ENCODE measurements at places on chromosomes 5 and 9.

DNA sequence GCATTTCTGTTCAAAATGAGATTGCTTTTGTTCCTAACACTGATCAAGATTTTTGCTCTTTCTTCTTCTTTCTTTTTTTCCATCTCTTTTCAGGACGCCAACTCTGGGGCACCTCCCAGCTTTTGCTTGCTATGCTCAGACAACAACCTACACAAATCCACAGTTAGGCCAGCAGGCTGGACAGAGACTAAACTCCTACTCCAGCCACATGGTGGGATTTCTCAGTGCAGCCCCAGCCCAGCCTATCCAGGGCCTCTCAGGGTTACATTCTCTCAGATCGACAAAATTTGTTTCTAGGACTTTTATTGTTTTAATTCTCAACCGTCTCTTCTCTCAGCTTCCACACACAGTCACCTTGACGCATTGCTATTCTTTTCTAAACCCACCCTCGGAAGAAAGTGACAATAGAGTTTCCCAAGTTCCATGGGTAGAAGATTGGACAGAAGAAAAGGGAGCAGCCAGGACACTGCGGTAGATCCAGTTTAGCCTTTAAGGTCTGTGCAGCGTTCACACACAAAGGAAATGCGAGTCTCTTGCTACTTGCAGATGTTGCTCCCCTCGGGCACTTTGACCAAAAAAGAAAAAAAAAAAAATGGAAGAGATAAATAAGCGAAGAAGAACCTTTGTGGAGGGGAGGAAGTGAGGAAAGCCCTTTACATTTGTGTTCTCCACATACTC, 588.6 kb upstream of the GRAMD2B start:
- DNase-seq: no peak

DNA sequence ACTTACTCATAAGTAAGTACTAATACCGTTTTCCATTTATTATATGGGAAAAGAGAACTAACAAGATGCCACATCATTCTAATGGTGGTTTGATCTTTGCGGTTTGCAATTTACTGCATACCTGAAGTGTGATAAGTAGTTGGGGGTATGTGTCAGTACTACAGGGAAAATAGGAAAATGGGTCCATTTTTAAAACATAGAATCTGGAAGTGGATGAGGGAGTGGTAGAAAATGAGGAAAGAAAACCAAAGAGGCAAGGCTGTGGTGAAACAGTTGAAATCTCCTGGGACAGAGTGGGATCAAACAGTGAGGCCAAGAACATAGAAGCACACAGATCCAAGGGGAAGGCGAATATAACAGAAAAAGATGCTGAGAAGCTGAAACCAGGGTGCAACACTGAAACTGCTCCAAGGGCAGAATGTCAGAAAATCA, 6.7 kb downstream of the ADAMTSL1 start:
- DNase-seq: no peak

DNA sequence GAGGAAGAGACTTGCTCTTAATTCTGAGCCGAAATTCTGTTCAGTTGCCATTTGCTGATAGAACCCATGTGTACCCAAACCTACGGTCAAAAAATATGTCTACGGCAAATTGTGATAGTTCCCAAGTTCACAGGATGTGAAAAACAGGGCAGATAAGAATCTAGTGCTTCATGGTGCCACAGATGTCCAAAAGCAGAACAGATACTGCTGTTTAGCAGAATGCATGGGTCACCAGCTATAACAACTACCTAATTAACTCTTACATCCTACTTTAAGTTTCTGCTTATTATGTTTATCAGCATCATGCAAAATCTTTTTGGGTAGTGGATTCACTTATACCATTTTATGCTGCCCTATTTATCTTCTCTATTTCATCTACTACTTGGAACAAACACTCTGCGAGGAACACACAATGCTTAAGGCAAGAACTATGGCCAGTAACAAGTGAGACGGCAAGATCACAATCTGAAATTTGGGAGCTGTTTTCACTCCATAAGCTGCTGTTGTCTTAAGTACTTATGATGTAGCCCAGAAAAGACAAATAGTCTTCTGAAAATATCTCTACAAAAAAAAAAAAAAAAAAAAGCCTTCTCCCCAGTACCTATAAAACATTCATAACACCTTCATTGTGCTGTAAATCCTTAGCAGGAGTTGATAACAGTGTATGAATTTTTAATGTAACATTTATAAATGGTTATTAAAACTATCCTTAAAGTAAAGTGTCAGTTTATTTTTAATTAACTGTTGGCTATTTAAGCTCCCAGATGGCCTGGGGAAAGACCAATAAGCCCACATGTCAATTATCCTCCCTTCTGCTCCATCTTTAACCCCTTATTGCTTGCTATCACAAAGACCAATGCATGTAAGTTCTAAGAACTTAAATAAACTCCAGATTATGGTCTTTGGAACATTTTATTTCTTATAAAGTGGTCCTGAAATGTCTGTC, 232.3 kb downstream of the TLR4 start:
- no peak for DNase-seq

DNA sequence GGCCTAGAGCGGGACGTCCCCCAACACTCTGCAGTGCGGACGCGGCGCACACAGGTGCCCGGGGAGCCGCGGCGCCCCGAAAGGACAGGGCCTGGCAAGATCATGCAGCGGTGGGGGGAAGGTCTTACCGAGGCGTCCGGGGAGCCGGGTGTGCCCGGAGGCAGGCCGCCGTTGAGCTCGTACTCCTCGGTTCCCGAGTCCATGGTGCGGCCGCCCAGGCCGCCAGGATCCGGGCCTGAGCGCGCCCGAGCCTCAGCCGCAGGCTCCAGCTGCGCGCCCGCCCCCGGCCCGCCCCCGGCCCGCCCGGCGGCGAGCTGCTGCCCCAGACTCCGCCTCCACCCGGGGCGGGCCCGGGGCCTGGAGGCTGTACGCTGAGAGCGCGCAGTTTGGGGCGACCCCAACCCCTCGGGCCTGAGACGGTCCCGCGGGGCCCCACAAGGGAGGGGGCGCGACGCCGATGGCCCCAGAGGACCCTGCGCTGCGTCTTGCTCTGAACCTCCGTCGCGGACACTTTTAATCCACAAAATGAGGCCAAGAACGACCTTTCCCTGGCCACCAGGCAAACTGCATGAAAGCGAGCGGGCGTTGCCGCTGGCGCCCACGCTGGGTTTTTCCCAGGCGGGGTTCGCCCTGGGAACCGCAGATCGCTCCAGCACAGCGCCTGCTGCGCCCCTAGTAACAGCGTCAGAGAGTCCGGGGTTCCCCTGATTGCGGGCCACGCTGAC, at the start of gene NINJ1:
Gene NINJ1, minus strand, starts transcription at position 237 of the 725 bp plus-strand sequence. Its CDS starts 34 bp downstream, at position 203.
- no peak for DNase-seq

GRCh38 chr5:116613445-116613844, 38.8 kb upstream of the SEMA6A start:
- no peak for DNase-seq

DNA sequence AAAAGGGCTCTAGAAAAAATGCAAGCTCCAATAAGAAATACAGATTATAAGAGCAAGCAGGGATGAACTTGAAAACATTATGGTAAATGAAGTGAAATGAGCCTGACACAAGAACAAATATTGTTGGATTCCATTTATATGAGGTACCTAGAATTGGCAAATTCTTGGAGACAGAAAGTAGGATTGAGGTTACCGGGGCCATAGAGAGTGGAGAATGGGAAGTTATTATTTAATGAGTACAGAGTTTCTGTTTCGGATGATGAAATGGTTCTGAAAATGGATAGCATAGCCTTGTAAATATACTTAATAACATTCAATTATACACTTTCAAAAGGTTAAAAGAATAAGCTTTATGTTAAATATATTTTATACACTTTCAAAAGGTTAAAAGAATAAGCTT, 75.6 kb upstream of the SLC12A2 start:
- no peak for DNase-seq
